Thyroid gland (tissue), 4 donors: ENCODE measurements at places on chromosomes 7 and 10. TPM values are rescaled to one million over a fixed set of nuclear protein-coding genes. Genes with fewer than 3 reads are reported as not detected.

DNA sequence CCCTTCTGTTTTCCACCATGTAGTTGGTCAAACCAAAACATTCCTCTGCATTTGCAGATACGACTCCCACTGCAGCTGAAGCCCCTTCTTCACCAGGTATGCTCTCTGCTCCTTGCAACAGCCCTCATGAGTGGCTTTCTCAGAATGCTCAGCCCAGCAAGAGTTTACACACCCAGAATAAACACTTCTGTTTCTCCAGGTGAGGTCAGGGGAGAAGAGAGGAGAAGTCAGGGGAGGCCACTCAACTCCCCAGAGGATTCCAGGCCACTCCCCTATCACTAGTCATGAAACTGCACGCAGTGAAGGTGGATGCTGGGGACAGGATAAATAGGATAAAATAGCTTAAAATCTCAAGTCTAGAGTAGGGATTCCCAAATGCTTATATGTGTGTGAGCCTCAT lies 31.2 kb downstream of the CUZD1 start:
- no peak for DNase-seq

DNA sequence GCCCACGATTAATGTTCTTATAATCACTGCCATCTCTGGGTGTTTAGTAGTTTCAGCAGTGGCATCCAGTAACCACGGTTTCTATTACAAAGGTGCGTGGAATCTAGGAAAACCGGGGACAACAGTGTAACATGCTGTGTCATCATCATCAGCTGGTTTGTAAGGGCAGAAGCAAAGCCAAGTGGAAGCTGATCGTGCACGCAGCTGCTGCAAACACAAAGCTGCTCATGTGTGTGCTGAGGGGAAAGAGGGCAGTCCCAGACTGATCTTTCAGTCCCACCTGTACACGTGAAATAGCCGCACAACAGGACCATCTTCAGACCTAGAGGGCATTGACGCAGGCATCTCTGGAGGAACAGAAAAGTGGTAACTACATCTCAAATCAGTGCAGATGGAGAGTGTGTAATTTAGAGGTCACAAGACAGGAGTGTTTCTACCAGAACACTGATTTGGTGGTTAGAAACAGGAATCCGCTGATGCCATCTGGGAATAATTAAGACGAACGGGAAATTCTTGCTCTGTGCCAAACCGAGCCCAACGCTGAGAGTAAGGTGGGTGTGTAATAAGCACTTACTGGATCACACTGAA lies 13.4 kb downstream of the ANKRD16 start:
- no peak for DNase-seq

DNA sequence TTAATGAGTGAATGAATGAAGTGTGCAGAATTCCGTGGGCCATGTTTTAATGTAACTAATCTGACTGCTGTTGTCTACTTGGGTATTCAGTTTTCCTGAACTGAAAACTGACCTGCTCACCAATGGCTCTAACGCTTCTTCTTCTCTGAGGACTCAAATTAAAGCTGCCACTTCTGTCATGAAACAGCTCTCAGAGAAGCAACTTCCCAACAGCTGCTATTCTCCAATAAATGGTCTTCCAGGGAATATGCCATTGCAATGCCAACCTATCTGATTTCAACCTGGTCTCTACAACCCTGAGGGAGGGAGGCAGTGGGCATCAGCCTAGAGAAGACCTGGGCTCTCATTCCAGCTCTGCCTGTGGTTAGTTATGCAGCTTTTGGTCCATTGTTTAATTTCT lies 69.4 kb downstream of the FRMD4A start:
- no peak for DNase-seq

DNA sequence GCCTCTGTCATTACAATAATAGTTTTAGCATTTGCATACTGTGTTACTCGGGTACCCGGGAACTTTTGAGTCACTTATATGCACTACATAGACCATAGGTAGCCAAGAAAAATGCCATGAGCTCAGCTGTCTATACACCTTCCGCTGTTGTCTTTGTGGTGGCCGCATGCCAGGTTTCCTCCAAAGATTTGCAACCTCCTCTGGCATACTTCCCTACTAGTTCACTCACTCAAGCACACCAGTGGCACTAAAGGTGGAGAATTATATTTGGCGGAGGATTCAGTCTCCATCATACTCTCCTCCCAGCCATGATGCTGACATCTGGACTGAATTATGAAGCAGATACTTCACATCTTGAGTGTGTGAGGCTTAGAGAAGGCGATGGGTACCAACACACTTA lies 35.6 kb upstream of the GRB10 start:
- DNase-seq, result peak; percentile 57

GRCh38 chr7:74343281-74344131 lies 54.3 kb downstream of the CLIP2 start:
- no peak for DNase-seq

DNA sequence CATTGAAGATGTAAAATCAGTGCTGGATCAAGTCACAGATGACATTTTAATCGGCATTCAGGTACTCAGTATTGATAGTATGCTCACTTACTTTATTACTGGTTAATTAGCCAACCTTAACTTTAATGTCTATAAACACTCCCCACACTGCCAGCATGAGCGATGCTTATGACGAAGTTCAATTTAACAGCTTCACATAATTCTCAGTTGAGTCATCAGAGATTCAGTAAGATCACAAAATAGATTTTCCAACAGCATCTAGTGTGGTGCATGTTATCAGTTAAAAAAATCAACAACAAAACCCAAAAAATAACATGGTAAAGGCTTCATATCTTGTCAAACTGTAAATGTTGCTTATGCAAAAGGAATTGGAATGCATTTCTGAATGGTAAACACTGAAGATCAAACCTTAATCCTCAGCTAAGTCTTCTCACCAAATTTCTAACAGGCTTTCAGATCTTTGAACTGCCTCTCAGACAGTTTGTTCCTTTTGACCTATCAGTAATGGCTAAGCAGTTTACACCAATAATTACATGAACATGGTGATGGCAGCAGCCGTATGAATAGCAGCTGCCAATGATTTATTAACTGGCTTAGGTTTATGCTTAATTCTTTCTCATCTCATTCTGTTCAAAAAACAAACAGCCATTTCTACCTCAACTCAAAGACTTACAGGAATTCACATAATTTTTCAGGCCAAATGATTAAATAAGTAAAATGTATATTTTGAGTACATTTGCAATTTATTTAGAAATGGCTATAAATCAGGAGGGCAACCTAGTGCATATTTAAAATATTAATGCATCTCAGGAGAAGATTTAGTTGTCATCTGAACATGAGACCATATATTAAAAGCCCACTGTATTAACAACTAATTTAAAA lies 98.5 kb downstream of the CABCOCO1 start:
- DNase-seq, result no peak

DNA sequence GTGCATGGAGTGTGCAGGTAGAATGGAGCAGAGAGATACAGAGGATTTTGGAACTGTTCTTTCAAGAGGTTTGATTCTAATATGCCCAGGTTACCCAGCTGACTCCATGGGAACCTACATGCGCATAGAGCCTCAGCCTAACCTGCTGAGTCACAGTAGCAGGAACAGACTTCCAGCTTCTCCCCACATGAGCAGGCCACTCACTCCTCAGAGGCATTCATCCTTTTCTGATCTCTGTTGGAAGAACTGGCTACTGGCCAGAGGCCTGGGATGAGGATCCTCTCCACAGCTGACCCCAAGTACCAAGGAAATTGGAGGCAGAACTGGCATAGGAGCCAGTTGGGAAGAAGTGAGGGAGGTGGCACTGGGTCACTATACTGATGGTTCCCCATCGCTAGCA lies 17.9 kb upstream of the CCSER2 start:
- DNase-seq, result peak; percentile 62

DNA sequence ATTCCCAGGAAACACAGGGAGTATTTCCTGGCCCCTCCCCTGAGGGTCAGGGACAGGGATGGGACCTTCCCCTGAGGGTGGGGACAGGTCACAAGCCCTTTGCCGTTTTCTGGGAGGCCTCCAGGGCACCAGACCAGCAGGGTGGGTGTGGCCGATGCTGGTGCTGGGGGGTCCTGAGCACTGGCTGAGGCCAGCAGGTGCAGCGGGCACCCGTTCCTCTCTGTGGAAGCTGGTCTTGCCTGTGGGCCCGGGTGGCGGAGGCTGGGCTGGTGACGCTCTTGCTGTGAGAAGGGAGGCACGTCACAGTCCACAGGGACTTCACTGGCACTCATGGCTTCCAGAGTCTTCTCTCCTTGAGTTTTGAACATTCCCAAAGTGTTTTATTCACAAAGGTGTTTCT lies 44.2 kb upstream of the CFAP46 start:
- no peak for DNase-seq

DNA sequence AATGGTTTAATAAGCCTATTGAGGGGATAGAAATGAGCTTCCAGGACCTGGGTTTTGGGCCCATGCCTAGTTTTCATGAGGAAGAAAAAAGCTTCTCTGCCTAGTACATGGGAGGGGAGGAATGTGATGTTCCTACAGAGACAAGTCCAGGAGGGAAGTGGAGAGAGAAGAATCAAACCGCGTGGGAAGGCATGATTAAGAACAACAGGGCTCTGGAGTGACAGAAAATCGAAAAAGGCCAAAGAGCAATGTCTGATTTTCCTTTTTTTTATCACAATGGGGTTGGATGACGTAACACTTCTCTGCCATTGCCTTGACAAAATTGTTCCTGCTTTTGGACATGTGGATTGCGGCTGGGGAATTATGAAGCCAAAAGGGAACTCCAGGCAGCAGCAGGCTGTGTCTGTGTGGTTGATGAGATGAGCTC lies 258.6 kb downstream of the CXCL12 start:
- no peak for DNase-seq

DNA sequence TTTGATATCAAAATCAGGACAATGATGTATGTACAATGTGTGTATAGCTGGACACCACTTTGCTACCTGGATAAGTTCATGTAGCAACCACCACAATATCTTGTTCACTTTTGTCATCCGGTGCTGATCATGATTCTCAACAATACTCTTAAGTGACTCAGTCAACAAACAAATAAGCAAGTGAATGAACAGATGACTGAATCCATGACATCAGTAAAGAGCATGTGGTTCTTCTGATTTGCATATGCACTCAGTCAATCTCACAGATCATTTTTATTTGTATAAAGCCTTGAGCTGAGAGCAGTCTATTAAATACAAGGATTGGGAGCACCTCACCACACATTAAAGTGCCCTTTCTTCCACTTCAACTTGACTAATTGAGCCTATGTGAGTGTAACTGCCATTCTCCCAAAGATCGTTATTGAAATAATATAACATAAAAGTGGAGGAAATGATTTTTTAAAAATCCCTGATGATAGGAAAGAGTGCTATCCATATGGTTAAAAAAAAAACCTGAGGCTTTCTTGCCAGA lies 69.5 kb downstream of the NPSR1 start:
- DNase-seq, result no peak

DNA sequence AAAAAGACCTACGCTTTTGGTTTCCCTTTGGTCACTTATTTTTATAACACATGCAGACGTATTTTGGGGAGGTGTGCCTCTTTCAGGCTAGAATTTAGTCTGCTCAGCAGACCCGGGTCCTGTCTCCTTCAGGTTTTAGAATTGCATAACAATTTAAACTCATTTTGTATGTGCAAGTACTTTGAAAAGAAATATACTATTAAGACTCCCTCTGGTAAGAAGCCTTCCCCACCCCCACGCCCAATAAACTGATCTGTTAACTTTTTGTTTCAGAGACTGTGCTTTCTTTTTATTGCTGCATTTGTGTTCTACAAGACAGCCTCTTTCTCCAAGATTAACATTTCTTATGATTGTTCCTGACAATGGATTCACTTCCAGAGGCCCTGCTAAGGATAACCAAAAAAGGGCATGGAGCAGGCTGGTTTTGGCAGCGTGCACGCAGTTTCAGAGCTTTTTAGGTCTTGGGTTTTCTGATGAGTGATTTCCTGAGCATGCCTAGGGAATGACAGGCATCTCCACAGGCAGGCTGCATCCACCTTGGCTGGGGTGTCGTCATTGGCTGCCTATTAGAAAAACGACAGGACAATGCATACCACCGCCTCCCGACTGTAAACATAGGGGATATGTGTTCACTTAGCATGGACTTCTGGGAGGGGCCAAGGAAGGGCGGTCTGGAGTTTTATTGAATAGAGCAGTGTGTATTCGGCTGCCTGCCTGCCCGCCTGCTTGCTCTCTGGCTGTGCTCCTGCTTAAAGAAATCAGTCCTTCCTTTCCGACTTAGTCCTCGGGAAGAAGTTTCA lies at the start of gene CALD1:
CALD1 (plus strand) TSS at position 694 of the 800 bp plus-strand sequence. CDS start 88,100 bp downstream, outside the sequence.
- peak; percentile 90 for DNase-seq

GRCh38 chr10:128031216-128031615 lies 95.0 kb downstream of the MKI67 start:
- no peak for DNase-seq

DNA sequence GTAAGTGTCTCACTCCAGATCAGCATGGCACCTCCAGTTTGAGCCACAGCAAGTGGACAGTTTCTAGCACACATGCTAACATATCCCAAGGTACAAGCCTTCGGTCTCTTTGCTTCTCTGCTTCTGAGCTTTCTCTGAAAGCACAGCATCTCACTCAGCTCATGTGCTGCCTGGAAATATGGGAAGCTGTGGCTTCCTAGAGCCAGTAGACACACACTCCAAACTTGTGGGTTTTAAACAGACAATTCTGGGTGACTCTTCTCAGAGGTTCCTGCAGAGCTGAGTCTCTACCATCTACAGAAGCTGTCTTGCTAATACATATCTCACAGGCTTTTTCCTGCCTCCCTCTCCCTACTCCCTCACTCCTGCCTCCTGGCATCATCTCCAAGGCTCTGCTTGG lies 23.9 kb upstream of the TMEM273 start:
- DNase-seq, result no peak

DNA sequence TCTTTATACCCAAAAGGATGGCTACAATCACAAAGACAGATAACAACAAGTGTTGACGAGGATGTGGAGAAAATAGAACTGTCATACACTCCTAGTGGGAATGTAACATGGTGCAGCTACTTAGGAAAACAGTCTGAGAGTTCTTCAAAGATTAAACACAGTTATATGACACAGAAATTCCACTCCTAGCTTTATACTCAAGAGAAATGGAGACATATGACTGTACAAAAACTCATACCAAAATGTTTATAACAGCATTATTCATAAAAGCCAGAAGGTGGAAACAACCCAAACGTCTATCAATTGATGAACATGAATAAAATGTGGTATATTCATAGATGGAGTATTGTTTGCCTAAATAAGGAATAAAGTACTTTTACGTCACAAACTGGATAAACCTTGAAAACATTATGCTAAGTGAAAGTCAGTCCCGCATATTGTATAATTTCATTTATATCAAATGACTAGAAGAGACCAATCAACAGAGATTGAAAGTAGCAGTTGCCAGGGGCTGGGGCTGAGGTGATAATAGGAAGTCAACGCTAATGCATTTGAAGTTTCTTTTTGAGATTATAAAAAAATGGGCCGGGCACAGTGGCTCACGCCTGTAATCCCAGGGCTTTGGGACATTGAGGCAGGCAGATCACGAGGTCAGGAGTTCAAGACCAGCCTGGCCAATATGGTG lies 61.6 kb upstream of the SRPK2 start:
- DNase-seq, result no peak

DNA sequence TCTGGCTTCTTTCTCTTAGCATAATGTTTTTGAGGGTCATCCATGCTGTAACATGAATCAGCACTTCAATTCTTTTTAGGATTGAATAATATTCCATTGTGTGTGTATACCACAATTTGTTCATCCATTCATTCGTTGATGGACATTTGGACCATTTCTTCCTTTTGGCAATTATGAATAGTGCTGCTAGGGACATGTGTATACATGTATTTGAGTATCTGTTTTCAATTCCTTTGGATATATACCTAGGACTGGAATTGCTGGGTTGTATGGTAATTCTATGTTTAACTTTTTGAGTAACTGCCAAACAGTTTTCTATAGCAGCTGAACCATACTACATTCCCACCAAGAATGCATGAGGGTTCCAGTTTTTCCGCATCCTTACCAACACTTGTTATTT lies 39.2 kb downstream of the GBF1 start:
- DNase-seq, result no peak

The NACAD gene
- total RNA-seq, result 0.54 TPM

The CAV2 gene
- 233 TPM for total RNA-seq

The CH25H gene
- 6.3 TPM for total RNA-seq

The SVIL gene
- total RNA-seq, result 211 TPM
